ENCODE measurements at places on chromosomes 2 and 18. TPM values are rescaled to one million over a fixed set of nuclear protein-coding genes. Genes with fewer than 3 reads are reported as not detected.

DNA sequence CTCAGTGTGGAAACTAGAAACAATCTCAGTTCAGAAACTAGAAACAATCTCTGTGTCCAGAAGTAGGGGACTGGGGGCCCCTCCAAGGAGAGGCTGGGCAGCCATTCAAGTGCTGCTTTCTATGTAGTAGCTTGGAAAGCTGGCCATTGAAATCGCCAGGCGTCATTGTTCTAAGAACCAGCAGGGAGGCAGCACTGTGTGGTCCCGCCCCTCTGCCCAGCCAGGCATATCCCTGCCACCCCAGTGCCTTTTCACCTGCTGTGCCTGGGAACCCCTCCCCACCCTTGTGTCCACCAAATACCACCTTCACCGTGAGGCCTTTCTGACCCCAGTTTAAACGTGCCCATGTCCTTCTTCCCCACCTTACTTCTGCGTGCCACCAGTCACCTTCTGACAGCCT lies 221.6 kb downstream of the GBX2 start:
- DNase-seq: no peak

DNA sequence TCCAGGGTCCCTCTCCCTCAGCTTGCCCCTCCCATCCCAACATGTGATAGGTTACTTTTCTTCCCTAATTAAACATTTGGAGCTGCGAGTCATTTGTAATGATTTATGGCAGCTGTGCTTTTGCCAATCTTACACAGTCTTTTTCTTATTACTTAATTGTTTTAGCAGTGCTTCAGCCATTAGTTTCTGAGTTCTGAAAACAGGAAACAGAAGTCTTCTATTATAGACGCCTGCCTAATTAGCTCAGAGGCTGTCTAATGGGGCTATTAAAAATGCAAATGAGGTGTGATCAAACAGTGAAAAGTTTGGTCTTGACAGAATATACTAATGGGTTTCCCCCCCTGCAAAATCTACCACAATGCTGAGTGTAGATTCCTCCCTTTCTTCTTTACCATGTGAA lies 388.3 kb upstream of the CELF4 start:
- DNase-seq: no peak

DNA sequence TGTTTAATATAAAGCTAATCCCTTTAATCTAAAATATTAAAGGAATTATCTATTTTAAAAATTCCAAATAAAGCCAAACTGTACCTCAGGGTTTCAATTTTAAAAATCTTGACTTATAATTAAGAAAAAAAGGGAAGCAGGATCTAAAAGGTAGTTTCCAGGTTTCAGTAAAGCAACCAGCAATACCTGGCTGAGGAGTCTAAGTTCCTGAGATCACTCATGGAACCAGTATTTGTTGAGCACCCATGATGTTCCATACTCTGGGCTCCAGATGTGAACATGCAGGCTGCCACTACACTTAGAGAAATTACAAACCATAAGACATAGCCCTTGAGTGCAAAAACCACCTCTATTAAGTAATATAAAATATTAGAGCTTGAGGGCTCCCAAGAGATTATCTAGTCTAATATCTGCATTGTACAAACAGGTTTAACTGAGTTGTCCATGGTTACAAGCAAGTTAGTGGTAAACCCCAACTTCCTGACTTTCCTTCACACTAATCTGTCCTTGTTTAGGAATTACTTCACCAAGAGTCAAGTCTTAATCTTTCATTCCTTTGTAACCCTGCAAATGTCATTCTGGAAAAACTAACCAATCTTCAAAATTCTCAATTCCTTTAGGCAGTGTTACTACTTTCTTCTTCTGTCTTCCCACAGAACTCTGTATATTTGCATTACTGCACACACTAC lies 49.2 kb downstream of the CLASP1 start:
- DNase-seq: no peak

GRCh38 chr2:48272199-48272598 lies 257.8 kb upstream of the STON1 start:
- no peak for DNase-seq

- DNase-seq: no peak
These were observed 171.9 kb downstream of the GALNT1 start for GRCh38 chr18:35753306-35753910.

DNA sequence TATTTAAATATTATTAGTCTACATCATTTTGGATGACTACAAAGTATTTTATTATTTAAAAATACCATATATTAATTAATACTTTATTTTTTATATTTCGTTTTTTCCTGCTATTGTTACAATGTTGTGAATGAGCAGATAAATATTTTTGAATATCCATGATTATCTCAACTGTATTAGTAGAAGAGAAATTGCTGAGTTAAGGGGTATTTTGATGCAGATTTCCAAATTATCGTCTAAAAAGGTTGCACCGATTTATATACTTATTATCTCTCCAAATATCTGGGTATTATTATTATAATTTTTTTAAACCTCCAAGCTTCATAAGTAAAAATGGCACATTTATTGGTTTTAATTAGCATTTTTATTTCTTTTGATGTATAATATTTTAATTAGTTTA lies 8.9 kb upstream of the IL1RL1 start:
- no peak for DNase-seq

GRCh38 chr2:31654241-31654640 lies 73.5 kb upstream of the SRD5A2 start:
- DNase-seq: no peak

Gene APOB
- not detected for total RNA-seq

Gene FEV
- not detected for total RNA-seq

Data from OCI-LY7 (cell line).